ENCODE measurements at places on chromosomes 1 and 21. TPM values are rescaled to one million over a fixed set of nuclear protein-coding genes. Genes with fewer than 3 reads are reported as not detected.

Gene PGLYRP3
- total RNA-seq: not detected

Gene FAM78B
- 0.26 TPM for total RNA-seq

- H3K4me1 ChIP-seq: no peaks in the 10 kb centered on the region
- no peak overlapping the region for H3K27ac ChIP-seq
- no peak for DNase-seq
- H3K4me3 ChIP-seq: no peak overlapping the region
- no peaks in the 10 kb centered on the region for H3K27me3 ChIP-seq
These were observed 652.3 kb downstream of the PTPRC start for GRCh38 chr1:199291022-199291740.

- no peak overlapping the region for H3K27ac ChIP-seq
- peak; percentile 40 for DNase-seq
- H3K4me3 ChIP-seq: no peak overlapping the region
- H3K4me1 ChIP-seq: no peaks in the 10 kb centered on the region
These were observed 48.7 kb downstream of the FHAD1 start for GRCh38 chr1:15295696-15296095.

DNA sequence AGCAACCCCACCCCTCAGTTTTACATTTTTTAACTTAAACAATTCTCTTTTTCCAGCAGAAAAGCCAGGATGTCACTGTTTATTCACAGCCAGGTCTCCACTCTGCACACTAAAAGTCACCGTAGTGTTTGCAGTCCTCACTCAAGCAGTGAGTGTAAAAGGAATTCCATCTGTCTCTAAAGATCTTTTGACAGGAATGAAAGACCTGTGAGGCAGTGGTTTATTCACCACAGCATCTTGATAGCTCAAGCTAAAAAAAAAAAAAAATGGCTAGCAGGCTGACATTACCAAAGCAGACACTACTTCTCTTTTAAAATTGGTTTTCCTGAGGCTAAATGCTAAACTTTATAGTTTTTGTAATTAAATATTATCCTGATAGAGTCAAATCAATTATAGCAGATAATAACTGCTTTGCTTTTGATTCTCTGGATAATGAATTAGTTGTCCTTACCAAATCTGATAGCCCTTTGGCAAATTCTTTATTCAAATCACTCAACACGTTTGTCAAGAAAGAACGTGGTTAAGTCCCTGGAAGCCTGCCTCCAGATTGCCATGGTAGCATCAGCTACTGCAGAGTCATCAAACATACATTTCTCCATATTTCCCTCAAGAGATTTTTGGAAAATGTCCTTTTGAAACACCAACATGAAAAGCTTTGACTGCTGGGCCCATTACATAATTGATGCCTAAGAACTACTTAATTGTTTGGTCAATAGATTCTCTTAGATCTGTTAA lies 22.2 kb upstream of the SLC5A9 start:
- H3K4me1 ChIP-seq: no peaks in the 10 kb centered on the region
- no peak overlapping the region for H3K4me3 ChIP-seq

DNA sequence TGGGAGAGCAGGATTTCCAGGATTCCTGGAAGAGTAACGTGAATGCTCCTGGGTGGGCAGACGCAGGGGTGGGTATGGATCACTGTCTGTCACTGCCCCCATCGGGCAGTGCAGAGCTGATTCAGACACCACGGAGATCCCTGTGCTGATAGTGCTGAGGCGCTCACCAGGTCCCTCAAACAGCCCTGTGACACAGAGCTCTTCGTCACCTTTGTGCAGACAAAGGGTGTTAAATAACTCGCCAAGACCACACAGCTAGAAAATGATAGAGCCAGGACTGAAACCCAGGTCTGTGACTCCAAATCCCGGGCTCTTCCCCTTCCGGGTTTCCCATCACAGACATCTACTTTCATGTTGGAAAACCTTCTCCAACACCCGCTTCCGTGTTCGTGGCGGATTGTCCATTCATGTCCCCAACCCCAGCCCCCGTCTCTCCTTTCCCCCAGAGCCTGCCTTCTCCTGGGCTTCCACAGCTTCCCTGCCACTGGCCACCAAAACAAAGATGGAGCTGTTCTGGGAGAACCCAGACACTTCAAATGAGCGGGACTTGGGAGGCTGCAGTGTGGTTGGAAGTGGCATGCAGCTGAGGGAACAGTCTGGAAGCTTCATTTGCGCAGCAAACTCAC lies 2.6 kb downstream of the EFHD2 start:
- H3K36me3 ChIP-seq: peaks cover 19% of the 10 kb centered on the region
- H3K4me3 ChIP-seq: peak overlapping the region; percentile 100
- H3K27ac ChIP-seq: peak overlapping the region; percentile 50
- H3K4me1 ChIP-seq: peaks cover 60% of the 10 kb centered on the region
- no peaks in the 10 kb centered on the region for H3K27me3 ChIP-seq

DNA sequence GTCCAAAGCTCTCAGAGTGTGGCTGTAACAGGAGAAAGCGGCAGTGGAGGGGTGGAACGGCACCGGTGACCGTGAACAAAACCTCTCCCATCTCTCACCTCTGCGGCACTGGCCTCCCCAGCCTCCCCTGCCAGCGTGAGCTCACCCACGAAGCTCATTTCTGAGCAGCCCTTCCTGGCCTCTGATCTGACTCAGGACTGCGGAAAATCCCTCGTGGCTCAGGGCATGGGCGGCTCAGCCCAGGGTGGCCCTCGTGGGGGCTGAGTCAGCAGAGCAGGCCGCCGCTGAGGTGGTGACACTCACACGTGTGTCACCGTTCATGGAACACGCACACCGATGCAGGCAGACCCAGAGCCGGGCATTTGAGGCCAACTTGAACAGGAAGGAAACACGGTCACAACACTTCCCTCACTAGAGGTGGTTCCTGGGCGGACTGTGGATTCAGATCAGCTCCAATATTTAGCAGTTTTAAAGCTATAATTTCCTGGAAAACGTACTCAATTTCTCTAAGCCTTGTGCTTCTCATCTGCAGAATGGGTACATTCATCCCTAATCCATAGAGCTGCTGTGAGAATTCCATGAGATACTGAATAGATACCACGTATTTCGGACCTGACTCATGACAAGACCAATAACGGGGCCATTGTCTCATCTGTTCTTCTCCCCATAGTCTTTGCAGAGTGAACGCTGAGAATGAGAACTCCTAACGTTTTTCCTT lies 115.0 kb upstream of the TMPRSS2 start:
- H3K4me1 ChIP-seq: peaks cover 17% of the 10 kb centered on the region
- peak; percentile 51 for DNase-seq
- H3K4me3 ChIP-seq: no peak overlapping the region
- H3K36me3 ChIP-seq: no peaks in the 10 kb centered on the region
- H3K27me3 ChIP-seq: no peaks in the 10 kb centered on the region

- DNase-seq: no peak
- H3K27ac ChIP-seq: no peak overlapping the region
- H3K4me1 ChIP-seq: peaks cover 30% of the 10 kb centered on the region
- H3K27me3 ChIP-seq: no peaks in the 10 kb centered on the region
- H3K36me3 ChIP-seq: no peaks in the 10 kb centered on the region
These were observed 2.5 kb downstream of the DISC1 start for GRCh38 chr1:231629132-231629531.

DNA sequence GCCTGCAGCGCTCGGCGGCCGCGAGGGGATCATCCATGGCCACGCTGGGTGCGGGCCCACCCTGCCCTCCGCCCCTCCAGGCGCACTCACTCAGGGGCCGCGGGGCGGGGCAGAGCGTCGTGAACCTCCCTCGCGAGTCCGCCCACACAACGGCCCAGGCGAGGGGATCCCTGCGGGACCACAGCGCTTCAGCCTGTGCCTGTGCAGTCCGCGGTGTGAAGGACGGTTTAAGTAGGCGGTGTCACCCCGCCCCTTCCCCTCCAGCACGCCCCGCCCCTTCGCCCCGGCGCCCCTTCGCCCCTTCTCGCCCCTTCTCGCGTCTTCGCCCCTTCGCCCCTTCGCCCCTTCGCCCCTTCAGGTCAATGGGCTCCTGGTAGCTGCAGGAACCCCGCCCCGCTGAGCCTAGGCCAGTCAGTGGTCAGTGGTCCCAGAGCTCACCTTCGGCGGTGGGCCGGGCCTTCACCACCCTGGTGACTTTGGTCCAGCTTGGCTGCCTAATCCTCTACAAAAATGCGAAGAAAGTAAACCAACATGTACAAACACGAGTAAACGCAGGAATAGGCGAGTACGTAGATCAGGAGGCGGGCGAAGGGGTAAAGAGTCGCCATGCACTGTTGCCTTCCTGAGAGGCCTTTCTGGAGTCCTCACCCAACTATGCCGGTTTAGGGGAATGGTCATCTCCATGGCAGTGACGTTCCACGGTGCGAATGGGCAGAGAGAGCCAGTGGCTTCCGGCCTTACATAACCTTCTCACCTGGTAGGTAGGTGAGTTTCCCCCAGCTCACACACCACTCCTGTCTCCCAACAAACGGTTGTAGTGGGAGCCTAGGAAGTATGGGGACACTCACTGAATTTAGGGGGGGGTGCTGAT lies 19.6 kb upstream of the DMRTB1 start:
- no peaks in the 10 kb centered on the region for H3K36me3 ChIP-seq
- H3K27ac ChIP-seq: no peak overlapping the region
- peaks cover 19% of the 10 kb centered on the region for H3K27me3 ChIP-seq
- no peaks in the 10 kb centered on the region for H3K4me1 ChIP-seq

DNA sequence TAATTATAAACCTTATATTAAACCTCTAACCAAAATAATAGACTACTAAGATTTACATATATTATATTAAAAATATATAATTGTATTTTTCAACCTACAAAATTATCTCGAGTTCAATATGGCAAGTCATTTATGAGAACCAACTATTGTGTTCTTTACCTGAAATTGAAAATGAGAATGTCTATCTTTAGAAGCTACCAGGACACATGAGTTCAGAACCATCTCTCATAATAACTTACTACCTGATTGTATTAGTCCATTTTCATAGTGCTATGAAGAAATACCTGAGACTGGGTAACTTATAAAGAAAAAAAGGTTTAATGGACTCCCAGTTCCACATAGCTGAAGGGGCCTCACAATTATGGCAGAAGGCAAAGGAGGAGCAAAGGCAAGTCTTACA lies 6.8 kb downstream of the HAO2 start:
- peaks cover 25% of the 10 kb centered on the region for H3K4me1 ChIP-seq
- H3K27ac ChIP-seq: no peak overlapping the region
- no peak for DNase-seq
- no peak overlapping the region for H3K4me3 ChIP-seq
- no peaks in the 10 kb centered on the region for H3K27me3 ChIP-seq
- H3K36me3 ChIP-seq: no peaks in the 10 kb centered on the region

DNA sequence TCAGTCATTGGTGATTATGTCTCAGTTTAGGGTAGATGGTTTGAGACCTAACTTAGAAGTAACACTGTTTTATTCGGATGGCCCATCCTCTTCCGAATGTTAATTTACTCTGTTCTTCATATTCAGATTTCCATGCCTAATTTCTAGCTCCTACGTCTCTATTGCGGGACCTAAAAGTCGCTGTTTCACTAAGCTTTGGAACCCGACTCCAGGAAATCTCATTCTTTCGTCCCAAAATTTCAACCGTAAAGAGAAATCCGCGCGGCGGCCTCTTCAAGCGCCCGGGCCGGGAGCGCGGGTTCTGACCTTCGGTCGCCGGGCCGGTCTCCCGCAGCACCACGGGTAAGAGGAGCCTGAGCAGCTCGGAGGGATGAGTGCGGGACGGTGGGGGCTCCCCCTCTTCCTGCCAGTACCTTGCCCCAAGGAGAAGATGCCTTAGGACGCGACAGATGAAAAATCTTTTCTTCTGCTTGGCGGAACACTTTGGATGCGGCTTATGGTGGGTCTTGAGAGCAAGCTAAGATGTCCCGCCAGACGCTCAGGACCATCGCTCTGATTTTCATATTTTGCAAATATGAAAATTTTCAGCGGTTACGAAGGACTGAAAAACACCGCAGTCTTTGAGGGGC lies 128.7 kb downstream of the PPIAL4G start:
- no peak overlapping the region for H3K4me3 ChIP-seq
- no peak overlapping the region for H3K27ac ChIP-seq
- H3K36me3 ChIP-seq: no peaks in the 10 kb centered on the region
- peaks cover 4% of the 10 kb centered on the region for H3K4me1 ChIP-seq

GRCh38 chr1:22816803-22817202 lies 106.2 kb downstream of the EPHB2 start:
- H3K27me3 ChIP-seq: no peaks in the 10 kb centered on the region
- no peak overlapping the region for H3K27ac ChIP-seq
- H3K36me3 ChIP-seq: no peaks in the 10 kb centered on the region
- DNase-seq: no peak

DNA sequence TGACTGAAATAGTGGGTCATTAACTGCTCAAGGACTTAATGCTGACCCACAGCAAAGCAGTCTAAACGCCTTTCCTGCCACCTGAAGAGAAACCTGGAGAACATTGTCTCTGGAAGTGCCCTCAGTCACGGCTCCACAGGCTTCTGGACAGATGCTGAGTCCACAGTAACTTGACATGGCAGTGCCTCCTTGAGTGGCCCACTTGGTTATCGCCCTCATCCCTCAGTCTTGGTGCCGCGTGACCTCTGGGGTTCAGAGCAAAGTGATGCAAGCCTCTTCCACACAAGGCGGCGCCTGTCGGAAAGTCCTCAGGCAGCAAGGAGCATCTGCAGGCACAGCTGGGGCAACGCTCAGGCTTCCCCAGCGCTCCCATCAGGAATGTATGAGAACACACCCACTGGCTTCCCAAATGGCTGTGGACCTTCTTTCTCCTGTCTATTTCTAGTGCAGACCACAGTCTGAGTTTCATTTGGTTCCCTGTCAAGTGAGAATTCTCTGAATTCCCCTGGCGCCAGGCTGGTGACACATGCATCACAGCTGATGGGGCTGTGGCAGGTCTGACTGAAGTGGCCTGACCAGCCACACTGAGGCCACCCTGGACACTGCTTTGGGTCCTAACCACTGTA lies 13.0 kb upstream of the ANGPTL7 start:
- peaks cover 34% of the 10 kb centered on the region for H3K4me1 ChIP-seq
- no peak for DNase-seq
- H3K27me3 ChIP-seq: no peaks in the 10 kb centered on the region
- H3K4me3 ChIP-seq: no peak overlapping the region
- no peak overlapping the region for H3K27ac ChIP-seq

GRCh38 chr1:62964141-62964540 lies 180.2 kb downstream of the ATG4C start:
- peaks cover 52% of the 10 kb centered on the region for H3K27me3 ChIP-seq
- DNase-seq: no peak
- H3K27ac ChIP-seq: no peak overlapping the region

DNA sequence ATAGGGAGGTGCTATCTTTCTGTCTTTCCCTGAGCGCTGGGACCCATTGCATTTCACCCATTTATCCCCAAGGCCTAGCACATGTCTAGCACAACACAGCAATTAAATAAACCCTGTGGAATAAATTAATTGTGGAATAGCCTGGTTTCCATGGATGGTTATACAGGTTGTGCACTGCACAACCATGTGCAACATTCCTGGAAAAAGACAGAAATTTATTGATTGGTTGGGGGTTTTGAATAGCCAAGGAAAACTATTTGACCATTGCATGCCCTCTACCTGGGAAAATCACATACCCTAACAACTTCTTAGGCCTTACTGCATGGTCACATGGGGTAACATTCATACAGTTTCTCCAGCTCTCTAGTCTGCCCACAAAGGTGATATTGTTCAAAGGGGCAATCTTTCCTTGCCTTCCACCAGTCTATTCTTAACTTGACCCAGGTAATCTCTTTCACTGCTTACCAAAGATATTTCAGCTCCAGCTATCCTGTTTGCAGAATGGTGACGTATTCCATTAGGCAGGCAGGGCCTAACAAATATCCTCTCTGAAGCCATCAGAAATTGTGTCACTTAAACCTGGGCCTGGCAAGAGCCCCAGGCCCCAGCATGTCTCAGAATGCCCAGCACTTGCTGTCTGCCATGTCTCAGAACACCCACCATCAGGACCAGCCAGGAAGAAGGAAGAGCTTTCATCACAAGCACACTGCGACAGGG lies 157.9 kb upstream of the RAB4A start:
- H3K27me3 ChIP-seq: peaks cover 5% of the 10 kb centered on the region
- no peak overlapping the region for H3K4me3 ChIP-seq
- H3K36me3 ChIP-seq: no peaks in the 10 kb centered on the region
- H3K27ac ChIP-seq: no peak overlapping the region
- DNase-seq: no peak

All from PC-3 (cell line).